ENCODE measurements at places on chromosomes 1 and 21.
A peak's percentile ranks its signal among the peaks of the same experiment; 100 is the strongest.

- DNase-seq: no peak
Measured at GRCh38 chr1:234083460-234083859, 179.0 kb downstream of the SLC35F3 start.

GRCh38 chr1:236016782-236017400 lies 48.0 kb downstream of the NID1 start:
- DNase-seq: no peak

DNA sequence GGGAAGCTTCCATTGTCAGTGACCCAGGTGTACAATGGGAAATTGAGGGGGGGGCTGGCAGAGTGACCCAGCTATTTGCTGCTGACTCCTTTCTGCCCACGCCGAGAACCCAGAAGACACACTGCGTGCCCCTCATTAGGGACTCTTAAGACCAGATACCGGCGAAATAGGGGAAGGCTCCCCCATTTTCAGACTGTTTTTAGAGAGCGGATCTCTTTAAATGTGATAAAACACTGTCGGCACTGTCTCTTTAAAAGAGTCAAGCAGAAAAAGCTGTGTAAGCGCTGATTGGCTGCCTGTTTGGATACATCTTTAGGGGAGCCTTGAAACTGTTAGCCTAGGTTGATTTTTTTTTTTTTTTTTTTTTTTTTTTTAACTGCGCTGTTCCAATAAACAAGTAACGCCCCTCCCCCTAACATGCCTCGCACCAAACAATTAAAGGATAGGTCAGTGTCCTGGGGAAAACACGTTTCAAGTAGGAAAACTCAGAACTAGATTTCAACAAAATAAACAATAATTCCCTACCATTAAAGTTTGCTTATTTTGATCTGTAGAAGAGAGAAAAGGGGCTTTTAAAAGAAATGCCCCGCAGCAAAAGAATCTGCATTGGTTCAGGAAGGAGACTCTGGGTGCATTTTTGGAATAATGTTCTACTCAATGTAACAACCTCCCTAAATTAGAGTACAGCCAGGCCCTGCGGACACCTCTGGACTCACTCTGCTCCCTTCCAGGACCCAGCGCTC lies 1.4 kb upstream of the SSBP3 start:
- peak; percentile 34 for DNase-seq

GRCh38 chr1:10679496-10680220 lies 116.8 kb downstream of the CASZ1 start:
- DNase-seq: no peak

DNA sequence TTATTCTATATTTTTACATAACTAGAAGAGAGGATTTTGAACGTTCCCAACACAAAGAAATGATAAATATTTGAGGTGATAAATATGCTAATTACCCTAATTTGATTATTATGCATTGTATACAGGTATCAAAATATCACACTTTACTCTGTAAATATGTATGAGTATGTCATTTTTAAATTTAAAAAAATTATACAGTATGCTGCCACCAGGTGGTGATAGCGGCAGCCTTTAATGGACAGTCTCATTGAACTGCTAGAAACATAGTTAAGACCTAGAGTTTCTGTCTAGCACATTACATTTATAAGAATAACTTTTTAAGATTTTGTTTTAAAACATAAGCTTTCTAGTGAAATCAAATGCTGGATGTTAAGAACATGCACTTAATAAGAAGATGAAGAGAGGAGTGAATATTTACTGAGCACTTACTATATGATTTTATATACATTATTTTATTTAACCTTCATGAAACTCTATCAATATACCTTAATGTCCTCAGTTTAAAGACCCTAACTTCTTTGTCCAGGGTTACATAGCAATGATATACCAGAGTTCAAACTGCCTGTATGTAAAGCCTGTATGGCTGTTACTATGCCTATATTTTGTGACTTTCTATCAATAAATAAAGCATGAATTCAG lies 207.1 kb downstream of the NUF2 start:
- DNase-seq: no peak

DNA sequence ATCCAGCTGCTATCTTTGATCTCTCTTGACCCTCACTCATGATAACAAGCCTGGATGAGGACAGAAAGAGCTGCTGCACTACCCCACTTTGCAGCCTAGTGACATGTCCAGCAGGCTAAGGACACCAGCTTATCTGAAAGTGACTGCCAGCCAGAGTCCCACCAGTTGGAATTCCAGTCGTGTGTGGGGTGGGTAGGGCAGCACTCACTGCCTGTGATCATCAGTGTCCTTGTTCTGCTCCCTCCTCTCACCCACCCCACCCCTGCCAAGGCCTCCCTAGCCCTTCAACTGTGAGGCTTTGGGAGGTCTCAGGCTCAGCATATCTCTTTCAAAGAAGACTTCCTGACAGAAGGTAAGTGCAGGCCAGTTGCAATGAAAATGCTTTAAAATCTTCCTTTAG lies 15.5 kb upstream of the NMNAT2 start:
- DNase-seq: no peak

GRCh38 chr21:15297824-15298223 lies 233.0 kb upstream of the NRIP1 start:
- DNase-seq: no peak

DNA sequence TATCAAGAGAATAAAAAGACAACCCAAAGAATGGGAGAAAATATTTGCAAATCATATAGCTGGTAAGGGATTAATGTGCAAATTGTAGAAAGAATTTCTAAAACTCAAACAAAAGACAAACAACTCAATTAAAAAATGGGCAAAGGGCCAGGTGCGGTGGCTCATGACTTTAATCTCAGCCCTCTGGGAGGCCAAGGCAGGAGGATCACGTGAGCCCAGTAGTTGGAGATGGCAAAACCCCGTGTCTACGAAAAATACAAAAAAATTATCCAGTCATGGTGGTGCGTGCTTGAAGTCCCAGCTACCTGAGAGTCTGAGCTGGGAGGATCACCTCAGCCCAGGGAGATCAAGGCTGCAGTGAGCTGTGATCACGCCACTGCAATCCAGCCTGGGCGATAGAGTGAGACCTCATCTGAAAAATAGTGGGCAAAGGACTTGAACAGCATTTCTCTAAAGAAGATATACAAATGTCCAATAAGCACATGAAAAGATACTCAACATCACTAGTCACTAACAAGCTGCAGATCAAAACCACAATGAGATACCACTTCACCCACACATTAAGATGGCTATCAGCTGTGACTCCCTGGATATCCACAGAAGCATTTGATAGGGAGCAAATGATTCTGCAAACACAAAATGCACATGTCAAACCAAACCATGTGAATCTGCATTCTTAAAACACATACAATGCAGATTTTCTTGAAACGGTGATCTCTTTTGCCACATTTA lies 20.9 kb downstream of the SLC30A1 start:
- no peak for DNase-seq

GRCh38 chr21:25039461-25040380 lies 567.6 kb downstream of the MRPL39 start:
- no peak for DNase-seq

- no peak for DNase-seq
Measured at GRCh38 chr1:15989776-15990175, 13.9 kb upstream of the ZBTB17 start.

- DNase-seq: no peak
Measured at GRCh38 chr1:246567646-246568235, 1.5 kb downstream of the CNST start.

DNA sequence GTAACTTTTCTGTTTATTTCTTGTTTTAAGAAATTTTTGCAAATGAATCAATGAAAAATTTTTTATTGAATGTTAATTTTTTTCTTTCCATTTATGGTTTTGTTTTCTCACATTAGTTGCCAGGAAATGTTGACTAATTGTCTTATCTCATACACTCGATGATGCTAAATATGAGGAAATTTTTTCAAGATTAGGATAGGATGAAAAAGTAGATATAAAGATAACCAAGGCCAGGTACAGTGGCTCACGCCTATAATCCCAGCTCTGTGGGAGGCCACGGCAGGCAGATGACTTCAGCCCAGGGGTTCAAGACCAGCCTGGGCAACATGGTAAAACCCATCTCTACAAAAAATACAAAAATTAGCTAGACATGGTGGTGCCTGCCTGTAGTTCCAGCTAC lies 12.6 kb downstream of the LAX1 start:
- no peak for DNase-seq

DNA sequence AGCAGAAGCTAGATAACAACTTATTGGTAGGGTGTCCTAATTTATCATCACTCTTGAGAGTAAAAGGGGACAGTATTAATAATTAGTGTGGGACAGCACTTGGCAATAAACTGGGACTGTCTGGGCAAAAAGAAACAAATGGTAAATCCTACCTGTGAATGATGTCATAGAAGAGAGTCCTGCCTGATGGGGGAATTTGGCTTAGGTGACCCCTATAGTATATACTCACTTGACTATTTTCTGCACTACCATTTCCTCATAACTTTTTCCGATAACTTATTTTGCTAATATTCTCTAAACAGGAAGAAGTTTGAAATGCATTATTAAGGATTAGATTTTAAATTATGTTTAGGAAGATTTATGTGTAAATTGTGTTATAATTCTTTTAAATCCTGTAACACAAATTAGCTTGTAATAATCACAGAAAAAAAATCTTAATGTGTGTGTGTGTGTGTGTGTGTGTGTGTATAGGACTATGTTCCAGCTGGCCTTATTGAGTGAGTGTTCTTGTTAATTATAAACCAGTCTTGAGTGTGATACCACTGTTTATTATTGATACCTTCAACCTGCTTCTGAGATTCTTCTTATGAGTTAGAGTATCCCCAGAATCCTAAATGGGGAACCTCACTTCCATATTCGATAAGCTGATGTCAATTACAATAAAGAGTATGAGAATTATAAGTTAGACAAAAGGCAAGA lies 144.2 kb upstream of the C1orf105 start:
- no peak for DNase-seq

DNA sequence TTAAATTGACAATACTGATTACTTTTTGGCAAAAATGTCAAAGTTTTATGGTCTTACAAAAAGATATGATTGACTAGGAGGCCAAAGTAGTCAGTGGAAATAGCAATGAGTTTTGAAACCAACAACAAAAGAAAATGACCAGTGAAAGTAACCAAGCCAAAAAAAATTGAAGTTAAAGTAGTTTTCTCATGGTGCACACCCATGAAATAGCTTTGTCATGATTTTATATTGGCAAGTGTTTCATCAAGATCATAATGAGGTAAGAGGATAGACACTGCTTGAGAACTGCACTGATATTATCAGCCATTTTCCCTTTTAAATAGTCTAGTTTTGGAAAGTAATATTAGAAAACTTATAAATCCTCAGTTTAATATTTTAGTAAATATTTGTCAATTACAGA lies 206.2 kb upstream of the ADAMTS5 start:
- no peak for DNase-seq

DNA sequence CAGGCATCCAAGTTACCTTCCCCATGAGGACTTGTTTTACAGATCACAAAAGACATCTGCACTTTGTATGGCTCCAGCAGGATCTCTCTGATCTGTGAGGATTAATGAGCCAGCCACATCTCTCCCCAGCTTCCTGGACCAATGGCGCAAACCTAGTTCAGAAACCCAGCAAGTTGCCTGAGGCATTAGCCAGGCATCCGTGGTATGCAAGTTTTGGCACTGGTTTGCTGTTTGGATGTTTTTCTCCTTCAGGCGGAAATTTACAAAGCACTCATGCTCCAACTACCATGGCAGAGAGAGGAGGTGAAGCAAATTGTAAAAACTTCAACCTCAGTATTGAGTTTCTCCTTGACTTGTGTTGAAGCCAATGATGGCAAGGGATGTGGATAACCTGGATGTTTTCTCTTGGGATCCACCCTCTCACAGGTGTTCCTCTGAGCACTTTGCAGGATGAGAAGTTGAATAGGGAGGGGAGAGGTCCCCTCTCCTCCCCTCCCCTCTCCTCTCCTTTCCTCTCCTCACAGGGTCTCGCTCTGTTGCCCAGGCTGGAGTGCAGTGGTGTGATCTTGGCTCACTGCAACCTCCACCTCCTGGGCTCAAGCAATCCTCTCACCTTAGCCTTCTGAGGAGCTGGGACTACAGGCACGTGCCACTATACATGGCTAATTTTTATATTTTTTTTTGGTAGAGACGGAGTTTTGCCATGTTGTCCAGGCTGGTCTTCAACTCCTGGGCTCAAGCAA lies 25.6 kb upstream of the ENO1 start:
- no peak for DNase-seq

DNA sequence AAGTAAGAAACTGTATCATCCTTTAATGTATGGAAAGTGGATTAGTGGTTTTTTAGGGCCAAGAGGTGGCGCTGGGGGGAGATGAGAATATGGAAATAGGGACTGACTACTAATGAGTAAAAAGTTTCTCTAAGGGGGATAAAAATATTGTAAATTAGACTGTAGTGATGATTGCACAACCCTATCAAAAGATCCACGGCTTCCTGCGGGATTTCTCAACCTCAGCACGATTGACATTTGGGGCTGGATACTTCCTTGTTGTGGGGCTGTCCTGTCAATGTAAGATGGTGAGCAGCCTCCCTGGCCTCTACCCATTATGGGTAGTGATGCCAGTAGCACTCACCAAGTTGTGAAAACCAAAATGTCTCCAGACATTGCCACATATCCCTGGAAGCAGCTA lies 36.0 kb upstream of the PRDM2 start:
- no peak for DNase-seq

GRCh38 chr1:10765304-10765703 lies 31.1 kb downstream of the CASZ1 start:
- DNase-seq: no peak

GRCh38 chr21:44297525-44298290 lies 2.1 kb upstream of the PFKL start:
- DNase-seq: peak; percentile 77

GRCh38 chr1:53414632-53415031 lies 44.6 kb upstream of the DMRTB1 start:
- DNase-seq: no peak

GRCh38 chr1:226111883-226112261 lies 49.4 kb downstream of the H3-3A start:
- DNase-seq: no peak

DNA sequence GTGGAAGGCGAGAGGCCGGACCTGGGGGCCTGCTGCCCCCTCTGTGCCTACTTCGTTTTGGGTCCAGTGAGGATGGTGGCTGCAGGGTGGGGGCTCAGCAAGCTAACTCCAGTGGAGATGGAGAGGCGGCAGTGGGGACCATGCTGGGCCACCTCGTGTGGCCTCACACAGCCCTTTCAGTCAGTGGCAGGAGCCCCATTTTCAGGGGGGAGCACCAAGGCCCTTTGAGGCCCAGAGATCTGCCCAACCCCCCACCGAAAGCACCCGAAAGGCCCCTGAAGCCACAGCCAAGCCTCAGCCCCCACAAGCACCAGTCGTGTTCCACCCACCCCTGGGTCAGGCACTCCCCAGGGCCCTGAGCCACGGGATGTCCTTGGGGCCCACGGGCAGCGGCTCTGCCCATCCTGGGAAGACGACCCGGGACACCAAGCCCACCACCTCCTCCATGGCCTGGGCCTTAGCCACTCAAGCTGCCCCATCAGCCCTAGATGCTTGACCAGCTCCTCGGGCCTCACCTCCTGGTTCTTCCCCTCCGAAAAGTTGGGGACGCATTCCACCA lies 345 bp downstream of the FTCD start:
- DNase-seq: no peak
